ENCODE measurements at places on chromosomes 5 and 9.

- DNase-seq = no peak
Measured at GRCh38 chr5:158170060-158170459, 311.1 kb upstream of the CLINT1 start.

- no peak for DNase-seq
Measured at GRCh38 chr5:75720882-75721281, 3.6 kb upstream of the POC5 start.

DNA sequence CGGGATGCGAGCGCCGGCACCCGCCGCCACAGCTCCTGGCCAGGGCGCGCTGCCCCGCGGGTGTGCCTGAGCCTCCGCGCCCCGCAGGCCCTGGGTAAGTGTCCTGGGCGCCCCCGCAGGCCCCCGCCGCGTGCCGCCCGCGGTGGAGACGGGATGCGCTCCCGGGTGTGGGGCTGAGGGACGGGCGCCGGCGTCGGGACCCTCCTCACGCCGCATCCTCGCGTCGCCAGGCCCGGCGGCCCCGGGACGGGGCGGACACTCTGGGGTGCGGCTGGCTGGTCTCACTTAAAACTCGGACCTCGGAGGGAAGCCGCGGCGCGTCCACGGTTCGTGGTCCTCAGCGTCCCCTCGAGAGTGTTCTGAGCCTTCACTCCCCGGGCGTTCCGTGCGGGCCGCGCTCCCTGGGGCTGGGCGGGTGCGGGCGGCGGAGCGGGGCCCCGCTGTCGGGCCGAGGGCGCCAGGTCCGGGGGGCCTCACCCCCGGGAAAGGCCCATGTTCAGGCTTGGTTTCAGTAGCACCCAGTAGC lies 275 bp downstream of the AHRR start:
- no peak for DNase-seq

- DNase-seq = no peak
Measured at GRCh38 chr9:121888438-121888775, 204.7 kb downstream of the TTLL11 start.

- no peak for DNase-seq
Measured at GRCh38 chr5:179791881-179792611, 1.7 kb upstream of the LTC4S start.

GRCh38 chr5:109411627-109412026 lies 1.9 kb upstream of the PJA2 start:
- DNase-seq = no peak

All from dorsolateral prefrontal cortex (tissue), 122 donors.